ENCODE measurements at places on chromosomes 12 and 14. TPM values are rescaled to one million over a fixed set of nuclear protein-coding genes. Genes with fewer than 3 reads are reported as not detected.
A peak's percentile ranks its signal among the peaks of the same experiment; 100 is the strongest.

The SMOC1 gene
- total RNA-seq: 2.9 TPM

The ITGA5 gene
- 241 TPM for total RNA-seq

The CACNA1C gene
- 70.4 TPM for total RNA-seq

The TAS2R31 gene
- 5.3 TPM for total RNA-seq

The STXBP6 gene
- 2.8 TPM for total RNA-seq

- no peaks in the 10 kb centered on the region for H3K36me3 ChIP-seq
- no peaks in the 10 kb centered on the region for H3K27me3 ChIP-seq
- DNase-seq: no peak
- H3K4me1 ChIP-seq: no peaks in the 10 kb centered on the region
These were observed 19.1 kb downstream of the RTL1 start for GRCh38 chr14:100884456-100884855.

DNA sequence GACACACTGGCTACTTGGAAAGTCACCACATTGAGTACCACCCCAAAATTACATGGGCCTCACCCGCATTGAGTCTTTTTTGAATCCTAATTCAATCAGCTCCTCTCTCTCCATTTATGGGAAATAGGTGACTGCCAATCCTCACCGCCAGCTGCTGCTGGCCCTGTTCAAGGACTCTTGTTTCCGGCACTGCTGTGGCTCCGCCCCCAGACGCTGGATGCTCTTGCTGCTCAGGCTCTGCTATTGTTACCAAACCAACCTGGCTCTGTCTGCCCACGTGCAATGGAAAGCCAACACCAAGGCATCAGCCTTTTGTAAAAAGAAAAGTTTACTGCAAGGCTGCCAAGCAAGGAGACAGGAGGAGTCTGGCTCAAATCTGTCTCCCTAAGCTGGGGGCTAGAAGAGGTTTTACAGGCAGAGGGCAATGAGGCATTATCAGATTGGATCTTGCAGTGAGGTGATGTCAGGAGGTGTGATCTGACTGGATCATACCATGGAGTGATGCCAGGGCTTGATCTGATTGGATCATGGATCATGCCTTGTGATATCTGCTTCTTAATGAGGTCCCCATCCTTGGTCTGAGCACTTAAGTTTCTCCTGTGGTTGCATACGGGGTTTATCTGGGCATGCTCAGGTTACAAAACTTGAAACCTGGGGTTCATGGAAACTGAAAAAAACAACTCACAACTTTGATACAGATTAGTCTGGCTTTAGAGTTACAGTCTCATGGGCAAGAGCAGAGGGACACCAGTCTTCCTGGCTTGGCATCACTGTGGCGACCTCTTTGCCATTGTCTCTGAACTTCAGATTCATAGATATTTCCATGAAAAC, 117.1 kb upstream of the SLC35F4 start:
- no peak overlapping the region for H3K27ac ChIP-seq
- no peaks in the 10 kb centered on the region for H3K27me3 ChIP-seq
- no peak for DNase-seq

- H3K27me3 ChIP-seq: no peaks in the 10 kb centered on the region
- H3K36me3 ChIP-seq: no peaks in the 10 kb centered on the region
- H3K4me1 ChIP-seq: no peaks in the 10 kb centered on the region
- no peak overlapping the region for H3K27ac ChIP-seq
These were observed 250.5 kb downstream of the DPF3 start for GRCh38 chr14:72643317-72643801.

DNA sequence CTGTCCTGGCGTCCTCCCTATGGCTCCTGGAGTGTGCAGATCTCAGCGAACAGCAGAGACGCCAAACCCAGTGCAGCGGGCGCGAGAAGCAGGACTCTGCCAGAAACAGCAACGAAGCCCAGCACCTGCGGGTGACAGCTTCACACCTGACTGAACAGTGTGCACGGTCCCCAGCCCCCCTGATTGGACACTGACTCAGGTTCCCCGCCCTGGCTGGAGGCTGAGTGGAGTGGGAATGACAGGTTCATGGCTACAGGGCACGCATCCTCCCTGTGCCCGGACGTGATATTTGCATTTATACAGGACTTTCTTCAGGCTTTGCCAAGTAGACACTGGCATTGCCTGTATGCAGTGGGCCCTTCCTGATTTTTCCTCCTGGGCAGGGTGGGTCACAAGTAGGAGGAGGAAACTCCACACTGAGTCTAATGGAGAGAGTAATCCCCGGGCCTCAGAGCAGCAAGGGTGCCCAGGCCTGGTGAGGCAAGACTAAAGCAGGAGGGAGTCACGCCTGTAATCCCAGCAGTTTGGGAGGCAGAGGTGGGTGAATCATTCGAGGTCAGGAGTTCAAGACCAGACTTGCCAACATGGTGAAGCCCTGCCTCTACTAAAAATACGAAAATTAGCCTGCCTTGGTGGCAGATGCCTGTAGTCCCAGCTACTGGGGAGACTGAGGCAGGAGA, 71.6 kb downstream of the ASCL4 start:
- no peaks in the 10 kb centered on the region for H3K27me3 ChIP-seq
- H3K36me3 ChIP-seq: no peaks in the 10 kb centered on the region
- no peak for DNase-seq

DNA sequence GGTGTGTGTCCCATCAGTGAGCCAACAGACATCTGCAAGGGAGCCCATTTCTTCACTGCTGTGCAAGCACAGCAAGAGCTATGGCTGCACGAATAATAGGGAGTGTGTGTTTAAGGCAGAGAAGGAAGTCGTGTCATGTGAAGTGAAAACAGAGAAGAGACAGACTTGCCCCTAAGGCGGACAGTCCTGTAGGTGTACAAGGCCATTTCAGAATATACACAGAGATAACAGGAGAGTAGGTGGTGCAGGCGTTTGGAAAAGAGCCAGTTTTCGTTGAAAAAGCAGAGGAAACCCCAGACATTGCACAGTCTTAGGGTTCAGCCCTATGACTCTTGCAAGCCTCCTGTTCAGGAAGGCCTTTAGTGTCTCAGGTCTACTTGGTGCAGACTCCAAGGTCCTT, 46.3 kb upstream of the RNU6-8 start:
- H3K27me3 ChIP-seq: no peaks in the 10 kb centered on the region
- DNase-seq: no peak
- no peak overlapping the region for H3K27ac ChIP-seq
- H3K4me1 ChIP-seq: no peaks in the 10 kb centered on the region
- H3K36me3 ChIP-seq: no peaks in the 10 kb centered on the region

DNA sequence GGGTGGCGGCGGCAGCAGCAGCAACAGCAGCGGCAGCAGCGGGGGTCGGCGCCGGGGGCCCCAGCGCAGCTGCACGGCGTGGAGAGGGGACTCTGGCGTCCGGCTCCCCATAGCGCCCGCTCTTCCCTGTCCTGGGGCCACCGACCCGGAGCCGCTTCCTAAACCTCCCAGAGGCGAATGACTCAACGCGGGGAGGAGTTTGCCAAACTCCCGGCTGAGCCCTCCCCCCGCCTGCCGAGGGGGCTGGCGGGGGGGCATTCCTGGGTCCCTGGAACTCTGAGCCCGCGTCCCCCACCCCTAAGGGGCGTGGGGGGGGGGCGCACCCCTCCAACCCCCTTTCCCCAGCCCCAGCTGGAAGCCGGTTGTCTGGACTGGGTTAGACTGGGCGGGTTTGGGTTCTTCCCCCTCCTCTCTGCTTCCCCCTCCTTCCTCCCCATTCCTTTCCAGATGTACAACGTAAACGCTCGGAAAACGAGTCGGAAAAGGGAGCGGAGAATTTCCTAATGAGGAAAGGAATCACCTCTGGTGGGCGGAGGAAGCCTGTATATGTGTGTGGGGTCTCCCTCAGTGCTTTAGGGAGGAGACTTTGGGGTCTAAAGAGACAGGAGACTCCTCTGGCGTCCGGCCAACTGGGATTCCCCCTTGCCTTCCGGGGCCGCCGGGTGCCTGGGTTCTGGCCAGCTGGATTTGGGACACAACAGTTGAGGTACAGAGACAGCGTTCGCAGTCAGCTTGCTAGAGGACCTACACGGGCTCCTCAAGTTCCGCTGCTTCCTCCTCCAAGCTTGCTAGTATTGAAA, at the start of gene ITGA5:
Gene ITGA5 (minus strand): TSS at position 179 of the 800 bp plus-strand sequence. CDS start 68 bp downstream, at position 111.
- no peaks in the 10 kb centered on the region for H3K27me3 ChIP-seq

- peaks cover 2% of the 10 kb centered on the region for H3K36me3 ChIP-seq
- no peak for DNase-seq
- no peak overlapping the region for H3K4me3 ChIP-seq
- H3K27ac ChIP-seq: no peak overlapping the region
- H3K4me1 ChIP-seq: no peaks in the 10 kb centered on the region
These were observed 41.4 kb downstream of the CBX5 start for GRCh38 chr12:54238531-54238930.

DNA sequence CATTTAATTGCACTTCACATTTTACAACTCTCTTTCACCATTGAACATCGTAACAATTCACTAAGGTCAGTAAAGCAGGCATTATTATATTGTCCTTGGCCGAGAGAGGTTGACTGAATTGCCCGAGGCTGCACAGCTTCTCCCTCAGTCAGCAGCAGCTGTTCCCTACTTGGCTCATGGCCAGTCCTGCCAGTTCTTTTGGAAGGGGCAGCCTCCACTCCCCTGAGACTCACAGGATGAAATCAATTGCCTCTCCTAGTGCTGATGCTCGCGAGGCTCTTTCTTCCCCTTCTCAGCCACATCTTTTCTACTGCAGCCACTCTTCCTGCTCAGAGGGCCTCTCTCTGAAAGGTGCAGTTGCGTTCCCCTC, 79.9 kb upstream of the KCNA1 start:
- no peak for DNase-seq
- no peak overlapping the region for H3K27ac ChIP-seq
- H3K4me1 ChIP-seq: no peaks in the 10 kb centered on the region
- H3K36me3 ChIP-seq: no peaks in the 10 kb centered on the region
- H3K27me3 ChIP-seq: no peaks in the 10 kb centered on the region
- H3K4me3 ChIP-seq: no peak overlapping the region

- no peak overlapping the region for H3K27ac ChIP-seq
- H3K27me3 ChIP-seq: no peaks in the 10 kb centered on the region
- H3K36me3 ChIP-seq: no peaks in the 10 kb centered on the region
These were observed 32.8 kb downstream of the DGLUCY start for GRCh38 chr14:91146661-91147060.

- no peak for DNase-seq
- no peaks in the 10 kb centered on the region for H3K27me3 ChIP-seq
- H3K4me3 ChIP-seq: no peak overlapping the region
- no peaks in the 10 kb centered on the region for H3K36me3 ChIP-seq
- no peak overlapping the region for H3K27ac ChIP-seq
- peaks cover 14% of the 10 kb centered on the region for H3K4me1 ChIP-seq
These were observed 433.7 kb downstream of the RAD51B start for GRCh38 chr14:68253160-68253780.

- no peak overlapping the region for H3K27ac ChIP-seq
- H3K36me3 ChIP-seq: no peaks in the 10 kb centered on the region
- H3K27me3 ChIP-seq: no peaks in the 10 kb centered on the region
- no peaks in the 10 kb centered on the region for H3K4me1 ChIP-seq
These were observed 442.7 kb upstream of the NOVA1 start for GRCh38 chr14:27040552-27040951.

- no peak overlapping the region for H3K4me3 ChIP-seq
- H3K36me3 ChIP-seq: no peaks in the 10 kb centered on the region
- H3K27me3 ChIP-seq: no peaks in the 10 kb centered on the region
- no peak overlapping the region for H3K27ac ChIP-seq
- DNase-seq: peak; percentile 44
- H3K4me1 ChIP-seq: no peaks in the 10 kb centered on the region
These were observed 23.4 kb upstream of the SFSWAP start for GRCh38 chr12:131687346-131688125.

DNA sequence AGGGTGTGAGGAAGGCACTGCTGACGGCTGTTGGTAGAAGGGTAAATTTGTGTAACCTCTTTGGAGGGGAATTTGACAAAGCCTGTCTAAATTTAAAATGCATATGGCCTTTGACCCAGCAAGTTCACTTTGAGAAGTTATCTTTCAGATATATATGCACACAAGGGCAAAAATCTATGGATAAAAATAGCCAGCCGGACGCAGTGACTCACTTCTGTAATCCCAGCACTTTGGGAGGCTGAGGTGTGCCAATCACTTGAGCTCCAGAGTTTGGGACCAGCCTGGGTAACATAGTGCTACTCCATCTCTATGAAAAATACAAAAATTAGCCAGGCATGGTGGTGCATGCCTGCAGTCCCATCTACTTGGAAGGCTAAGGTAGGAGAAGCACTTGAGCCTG, 13.4 kb downstream of the UBC start:
- no peak overlapping the region for H3K27ac ChIP-seq
- no peaks in the 10 kb centered on the region for H3K27me3 ChIP-seq
- no peak overlapping the region for H3K4me3 ChIP-seq
- DNase-seq: peak; percentile 16

DNA sequence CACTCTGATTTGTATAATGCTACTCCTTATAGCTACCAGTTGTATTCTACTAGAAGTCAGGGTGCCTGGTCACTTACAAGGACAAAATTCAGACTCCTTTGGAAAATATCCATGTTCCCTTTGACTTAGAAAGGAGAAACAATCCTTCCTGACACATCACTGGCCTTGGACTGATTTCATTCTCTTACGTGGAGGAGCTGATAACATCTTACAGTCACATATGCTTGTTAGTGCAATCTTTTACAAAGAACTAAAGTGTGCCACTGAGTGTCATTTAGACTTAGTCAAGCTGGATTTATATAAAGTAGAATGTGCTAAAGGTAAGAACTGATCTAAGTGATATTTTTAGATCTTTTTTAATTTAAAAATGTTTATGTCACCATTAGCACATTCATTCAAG, 131.0 kb upstream of the TMTC2 start:
- no peaks in the 10 kb centered on the region for H3K27me3 ChIP-seq
- no peak for DNase-seq
- H3K36me3 ChIP-seq: no peaks in the 10 kb centered on the region

GRCh38 chr12:61490526-61491498, 769.4 kb upstream of the USP15 start:
- no peak overlapping the region for H3K27ac ChIP-seq
- no peaks in the 10 kb centered on the region for H3K27me3 ChIP-seq
- no peaks in the 10 kb centered on the region for H3K4me1 ChIP-seq
- no peak overlapping the region for H3K4me3 ChIP-seq
- no peak for DNase-seq

DNA sequence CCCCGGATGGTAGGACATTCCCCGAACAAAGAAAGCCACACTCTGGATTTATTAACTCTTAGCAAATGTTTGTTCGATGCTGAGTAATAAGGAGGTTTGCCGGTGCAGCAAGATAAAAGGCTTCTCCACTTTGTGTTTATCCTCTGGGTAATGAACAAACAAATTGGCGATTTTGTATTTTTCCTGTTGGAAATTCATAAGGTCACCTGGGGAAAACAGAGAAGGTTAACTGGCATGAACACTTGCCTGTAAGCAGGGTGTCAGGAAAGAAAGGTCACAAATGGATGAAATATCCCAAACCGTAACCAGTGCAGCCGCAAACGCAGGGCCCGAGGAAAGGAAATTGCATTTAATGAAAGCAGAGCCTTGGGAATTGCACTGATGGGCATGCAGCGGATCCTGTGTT, 132.8 kb downstream of the RMST start:
- no peaks in the 10 kb centered on the region for H3K4me1 ChIP-seq
- no peaks in the 10 kb centered on the region for H3K36me3 ChIP-seq
- H3K4me3 ChIP-seq: no peak overlapping the region

GRCh38 chr14:78310272-78310671, 140.1 kb downstream of the NRXN3 start:
- no peaks in the 10 kb centered on the region for H3K4me1 ChIP-seq
- H3K27me3 ChIP-seq: no peaks in the 10 kb centered on the region
- DNase-seq: no peak
- no peak overlapping the region for H3K4me3 ChIP-seq
- H3K36me3 ChIP-seq: no peaks in the 10 kb centered on the region

- H3K36me3 ChIP-seq: no peaks in the 10 kb centered on the region
- H3K27ac ChIP-seq: no peak overlapping the region
- H3K27me3 ChIP-seq: no peaks in the 10 kb centered on the region
- DNase-seq: peak; percentile 80
- no peak overlapping the region for H3K4me3 ChIP-seq
These were observed 169.5 kb upstream of the RTL1 start for GRCh38 chr14:101072945-101073597.

GRCh38 chr14:76977793-76978720, 50.5 kb downstream of the IRF2BPL start:
- H3K27me3 ChIP-seq: no peaks in the 10 kb centered on the region
- no peak overlapping the region for H3K27ac ChIP-seq
- H3K36me3 ChIP-seq: no peaks in the 10 kb centered on the region
- no peaks in the 10 kb centered on the region for H3K4me1 ChIP-seq
